ENCODE measurements at places on chromosomes 2 and 18. TPM values are rescaled to one million over a fixed set of nuclear protein-coding genes. Genes with fewer than 3 reads are reported as not detected.

DNA sequence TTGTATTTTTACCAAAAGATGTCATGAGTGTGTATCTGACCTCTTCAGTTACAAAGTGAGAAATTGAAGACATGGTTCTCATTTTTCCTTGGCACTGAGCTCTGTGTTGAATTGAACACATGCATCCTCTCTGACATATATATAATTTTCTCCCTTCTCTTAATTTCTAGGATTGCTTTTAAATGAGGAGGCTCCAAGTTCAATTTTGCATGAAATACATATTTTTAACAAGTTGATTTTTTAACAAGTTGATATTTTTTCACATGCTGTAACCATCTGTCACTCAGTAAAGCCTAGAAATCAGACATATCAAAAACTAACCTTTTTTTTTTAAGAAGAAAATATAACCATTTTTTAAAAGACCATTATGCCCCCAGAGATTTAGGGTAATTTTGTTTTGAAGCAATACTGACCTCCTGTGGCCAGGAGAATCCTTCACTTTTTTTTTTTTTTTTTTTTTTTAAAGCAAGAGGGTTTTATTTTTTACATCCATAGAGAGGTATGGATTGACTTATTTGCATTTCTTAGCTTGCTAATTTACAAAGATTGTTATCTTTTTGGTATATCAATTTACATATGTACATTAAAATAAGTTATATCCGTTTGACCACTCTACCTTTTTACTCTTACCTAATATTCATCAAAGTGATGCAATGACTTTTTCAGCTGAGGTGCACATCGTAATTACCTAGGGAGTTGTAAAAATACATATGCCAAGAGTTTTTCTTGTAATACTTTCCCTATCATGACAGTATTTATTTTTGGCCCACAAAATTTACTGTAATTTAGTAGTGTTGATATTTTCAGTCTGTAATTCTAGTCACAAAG lies 161.8 kb downstream of the SOCS6 start:
- H3K4me3 ChIP-seq: no peak overlapping the region
- DNase-seq: no peak
- H3K4me1 ChIP-seq: peaks cover 4% of the 10 kb centered on the region
- no peak overlapping the region for H3K27ac ChIP-seq
- H3K27me3 ChIP-seq: no peaks in the 10 kb centered on the region

DNA sequence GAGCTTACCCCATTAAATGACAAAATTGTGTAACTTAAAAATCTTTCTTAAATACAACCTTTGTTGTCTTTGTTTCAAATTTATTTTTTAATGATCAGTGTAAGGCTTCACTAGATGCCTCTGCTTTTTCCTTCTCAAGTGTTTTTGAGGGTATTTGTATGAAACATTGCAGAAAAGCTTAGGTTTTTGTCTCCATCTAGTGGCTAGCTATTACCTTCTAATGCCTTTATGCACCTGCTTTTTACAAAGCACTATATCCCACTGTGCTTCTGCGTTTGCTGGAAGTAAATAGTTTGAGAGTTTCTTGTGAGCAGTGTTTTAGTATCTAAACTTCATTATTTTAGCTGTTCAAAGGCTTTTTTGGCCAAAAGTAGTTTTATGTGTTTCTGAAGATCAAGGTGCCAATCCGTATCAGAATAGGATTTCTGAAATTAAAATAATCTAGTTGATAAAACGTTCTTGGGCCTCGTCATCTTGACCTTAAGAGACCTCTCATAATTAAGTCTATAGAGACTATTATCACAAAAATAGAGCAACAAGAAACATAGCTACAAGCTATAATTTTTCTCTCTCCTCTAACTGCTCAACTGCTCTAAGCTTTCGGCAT lies 47.0 kb downstream of the IWS1 start:
- no peak overlapping the region for H3K4me3 ChIP-seq
- no peak overlapping the region for H3K27ac ChIP-seq
- H3K27me3 ChIP-seq: no peaks in the 10 kb centered on the region
- H3K36me3 ChIP-seq: no peaks in the 10 kb centered on the region
- DNase-seq: no peak
- H3K4me1 ChIP-seq: no peaks in the 10 kb centered on the region

DNA sequence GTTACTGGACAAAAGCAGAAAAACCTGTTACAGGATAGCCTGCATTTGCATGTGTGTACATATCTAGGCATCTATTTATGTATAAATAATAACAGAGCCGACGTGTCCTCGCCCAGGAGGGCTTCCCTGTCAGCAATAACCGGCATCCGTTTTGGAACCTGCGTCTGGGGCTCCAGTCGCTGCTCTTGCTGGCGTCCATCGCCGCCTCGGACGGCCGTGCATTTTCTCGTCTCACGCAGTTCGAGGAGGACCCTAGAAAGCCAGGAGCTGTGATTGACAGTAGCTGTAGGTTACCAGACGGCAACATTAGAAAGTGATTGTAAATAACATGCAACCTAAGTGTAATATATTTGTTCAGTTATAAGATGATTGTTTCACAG lies 132.6 kb downstream of the NFATC1 start:
- no peak overlapping the region for H3K27ac ChIP-seq
- no peak for DNase-seq
- no peaks in the 10 kb centered on the region for H3K27me3 ChIP-seq
- no peaks in the 10 kb centered on the region for H3K4me1 ChIP-seq

- no peak for DNase-seq
- H3K4me1 ChIP-seq: no peaks in the 10 kb centered on the region
- no peaks in the 10 kb centered on the region for H3K27me3 ChIP-seq
- no peaks in the 10 kb centered on the region for H3K36me3 ChIP-seq
- no peak overlapping the region for H3K4me3 ChIP-seq
These were observed 81.8 kb downstream of the CERKL start for GRCh38 chr2:181575024-181575649.

DNA sequence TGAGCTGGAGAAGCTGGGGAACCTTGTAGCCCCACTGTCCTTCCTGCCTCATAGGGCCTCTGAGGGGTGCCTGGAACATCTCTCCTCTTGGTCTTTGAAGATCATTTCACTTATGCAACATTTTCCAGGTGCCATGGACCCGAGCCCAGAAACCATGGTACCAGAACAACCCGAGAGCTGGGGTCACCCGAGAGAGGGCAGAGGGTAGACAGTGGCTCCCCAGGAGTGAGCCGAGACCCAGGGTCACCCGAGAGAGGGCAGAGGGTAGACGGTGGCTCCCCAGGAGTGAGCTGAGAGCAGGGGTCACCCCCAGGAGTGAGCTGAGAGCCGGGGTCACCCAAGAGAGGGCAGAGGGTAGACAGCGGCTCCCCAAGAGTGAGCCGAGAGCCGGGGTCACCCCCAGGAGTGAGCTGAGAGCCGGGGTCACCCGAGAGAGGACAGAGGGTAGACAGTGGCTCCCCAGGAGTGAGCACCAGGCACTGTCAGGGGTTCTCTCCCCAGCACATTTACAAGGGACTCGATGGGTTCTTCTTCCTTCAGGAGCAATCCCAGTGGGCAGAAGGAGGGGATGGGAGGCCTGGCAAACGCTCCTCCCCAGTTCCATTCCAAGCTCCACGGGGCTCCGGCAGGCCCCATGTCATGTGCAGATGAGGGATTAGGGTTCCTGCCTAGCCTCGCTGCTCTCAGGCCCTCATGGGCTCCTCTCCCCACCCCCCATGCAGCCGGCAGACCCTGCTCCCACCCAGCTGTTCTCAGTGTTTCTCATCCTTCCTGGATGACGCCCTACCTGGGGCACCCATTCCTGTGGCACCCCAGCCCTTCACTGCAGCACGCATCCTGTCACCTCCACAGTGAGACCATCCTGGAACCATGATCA lies 163.5 kb downstream of the RTP5 start:
- no peaks in the 10 kb centered on the region for H3K4me1 ChIP-seq
- H3K27ac ChIP-seq: no peak overlapping the region
- no peaks in the 10 kb centered on the region for H3K27me3 ChIP-seq
- H3K36me3 ChIP-seq: no peaks in the 10 kb centered on the region
- H3K4me3 ChIP-seq: no peak overlapping the region
- no peak for DNase-seq

- H3K4me1 ChIP-seq: no peaks in the 10 kb centered on the region
- no peak for DNase-seq
- H3K27me3 ChIP-seq: no peaks in the 10 kb centered on the region
- no peak overlapping the region for H3K27ac ChIP-seq
These were observed 38.8 kb upstream of the METTL21A start for GRCh38 chr2:207663870-207664545.

DNA sequence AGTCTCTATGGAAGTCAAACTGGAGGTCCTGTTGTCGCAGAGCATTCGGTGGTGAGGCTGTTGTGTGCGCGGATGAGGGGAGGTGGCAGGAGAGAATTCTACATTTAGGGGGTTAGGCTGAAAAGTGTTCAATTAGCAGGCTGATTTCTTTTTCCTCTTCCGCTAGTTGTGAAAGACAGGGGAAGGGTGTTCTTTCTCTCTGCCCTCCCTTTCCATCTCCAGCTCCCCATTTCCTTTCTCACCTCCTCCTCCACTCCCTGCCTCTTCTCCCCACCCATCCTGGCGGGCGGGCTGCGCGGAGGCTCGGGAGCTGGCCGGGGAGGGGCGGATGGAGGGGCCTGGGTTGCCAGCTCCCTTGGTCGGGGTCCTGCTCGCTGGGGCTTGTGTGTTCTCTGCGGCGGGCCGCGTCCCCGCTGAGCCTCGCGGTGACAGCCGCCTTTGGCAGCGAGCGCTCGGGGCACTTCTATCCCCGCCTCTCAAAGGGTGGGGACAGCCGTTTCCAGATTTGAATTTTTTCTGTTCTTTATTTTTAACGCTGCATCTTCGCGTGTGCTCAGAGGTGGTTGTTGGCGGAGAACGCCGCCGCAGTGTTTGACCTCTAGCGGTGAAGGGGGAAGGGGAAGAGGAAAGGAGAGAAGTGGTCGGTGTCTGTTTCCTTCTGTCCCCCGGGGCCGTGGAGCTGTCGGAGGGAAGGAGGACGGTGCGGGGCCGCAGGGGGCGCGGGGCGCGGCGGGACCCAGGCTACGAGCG lies 3.6 kb downstream of the SOX11 start:
- no peaks in the 10 kb centered on the region for H3K4me1 ChIP-seq
- H3K4me3 ChIP-seq: peak overlapping the region; percentile 45
- no peak for DNase-seq
- no peaks in the 10 kb centered on the region for H3K36me3 ChIP-seq
- H3K27me3 ChIP-seq: peaks cover 91% of the 10 kb centered on the region

DNA sequence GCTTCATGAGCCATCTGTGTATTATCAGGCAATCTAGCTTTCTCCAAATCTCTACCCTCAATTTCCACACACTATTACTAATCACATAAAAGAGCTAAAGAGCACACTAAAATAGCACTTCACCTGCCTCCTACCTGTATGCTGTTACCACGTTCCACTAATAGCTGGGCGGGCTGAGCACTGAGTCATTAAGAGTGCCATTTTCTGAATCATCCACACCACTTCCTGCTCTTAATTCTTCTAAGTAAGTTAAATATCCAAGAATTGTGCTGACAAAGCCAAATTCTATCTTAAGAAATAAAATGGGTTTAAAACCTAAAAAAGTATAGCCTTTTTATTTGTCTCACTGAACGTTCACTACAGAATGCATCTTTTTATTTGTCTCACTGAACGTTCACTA lies 35.7 kb downstream of the NOL10 start:
- no peaks in the 10 kb centered on the region for H3K27me3 ChIP-seq
- no peak overlapping the region for H3K27ac ChIP-seq

GRCh38 chr18:56662902-56663301 lies 11.7 kb downstream of the WDR7 start:
- peaks cover 5% of the 10 kb centered on the region for H3K36me3 ChIP-seq
- no peak overlapping the region for H3K27ac ChIP-seq
- no peak overlapping the region for H3K4me3 ChIP-seq
- no peaks in the 10 kb centered on the region for H3K27me3 ChIP-seq

DNA sequence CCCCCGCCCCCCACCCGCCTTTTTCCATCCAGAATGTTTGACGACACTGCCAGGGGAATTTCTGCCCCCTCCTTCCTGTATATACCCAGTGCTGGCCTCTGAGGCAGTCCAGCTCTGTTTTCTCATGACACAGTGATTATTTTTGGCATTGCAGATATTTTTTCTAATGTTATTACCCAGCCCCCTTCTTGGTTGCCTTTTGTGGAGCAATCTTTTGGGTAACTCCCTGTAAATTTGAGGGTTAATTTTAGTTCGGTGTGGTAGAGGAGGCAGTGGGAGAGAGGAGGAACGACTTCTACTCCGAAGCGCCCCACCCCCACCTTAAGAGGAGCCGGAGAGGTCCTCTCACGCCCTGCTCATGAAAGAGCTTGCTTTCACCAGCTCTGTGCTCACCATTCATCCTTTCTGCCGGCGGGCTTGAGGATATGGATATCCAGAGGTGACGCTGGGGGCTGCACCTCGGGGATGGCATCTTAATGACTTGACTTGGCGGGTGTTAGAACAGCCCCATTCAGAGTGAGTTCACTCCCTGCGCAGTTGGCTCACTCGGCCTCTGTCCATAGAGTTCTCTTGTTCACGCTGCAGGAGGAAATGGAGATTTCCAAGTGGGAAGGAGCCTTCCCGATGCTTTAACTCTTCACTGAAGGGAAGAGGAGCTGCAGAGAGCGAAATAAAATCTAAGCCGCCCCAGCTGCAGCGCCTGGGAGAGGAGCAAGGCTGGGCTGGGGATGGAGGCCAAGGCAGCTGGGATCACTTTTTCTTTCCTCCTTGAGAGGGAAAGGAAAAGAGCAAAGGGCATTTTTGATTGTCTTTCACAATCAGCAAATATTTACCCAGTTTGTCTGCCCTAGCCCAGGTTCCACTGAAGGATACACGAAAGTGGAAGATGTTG lies 38.4 kb downstream of the EPAS1 start:
- H3K4me3 ChIP-seq: peak overlapping the region; percentile 26
- DNase-seq: no peak
- H3K4me1 ChIP-seq: peaks cover 36% of the 10 kb centered on the region
- H3K27me3 ChIP-seq: no peaks in the 10 kb centered on the region

- H3K4me3 ChIP-seq: no peak overlapping the region
- no peaks in the 10 kb centered on the region for H3K27me3 ChIP-seq
- H3K27ac ChIP-seq: peak overlapping the region; percentile 54
- H3K36me3 ChIP-seq: no peaks in the 10 kb centered on the region
These were observed 38.4 kb downstream of the HS6ST1 start for GRCh38 chr2:128280158-128280871.

- H3K27me3 ChIP-seq: no peaks in the 10 kb centered on the region
- no peak overlapping the region for H3K4me3 ChIP-seq
- no peak for DNase-seq
- no peak overlapping the region for H3K27ac ChIP-seq
These were observed 27.8 kb upstream of the CXXC1 start for GRCh38 chr18:50315100-50315871.

DNA sequence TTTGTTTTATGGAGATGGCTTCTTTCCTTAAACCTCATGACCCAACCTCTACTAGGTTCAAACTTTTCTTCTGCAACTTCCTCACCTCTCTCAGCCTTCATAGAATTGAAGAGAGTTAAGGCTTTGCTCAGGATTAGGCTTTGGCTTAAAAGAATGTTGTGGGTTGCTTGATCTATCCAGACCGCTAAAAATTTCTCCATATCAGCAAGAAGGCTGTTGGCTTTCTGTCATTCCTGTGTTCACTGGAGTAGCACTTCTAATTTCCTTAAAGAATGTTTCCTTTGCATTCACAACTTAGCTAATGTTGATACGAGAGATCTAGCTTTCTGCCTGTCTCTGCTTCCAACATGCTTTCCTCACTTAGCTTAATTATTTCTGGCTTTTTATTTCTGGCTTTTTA lies 58.1 kb upstream of the KYNU start:
- no peaks in the 10 kb centered on the region for H3K36me3 ChIP-seq
- no peak for DNase-seq
- no peak overlapping the region for H3K4me3 ChIP-seq
- H3K27me3 ChIP-seq: no peaks in the 10 kb centered on the region

- peaks cover 84% of the 10 kb centered on the region for H3K4me1 ChIP-seq
- H3K4me3 ChIP-seq: no peak overlapping the region
- no peaks in the 10 kb centered on the region for H3K36me3 ChIP-seq
- no peaks in the 10 kb centered on the region for H3K27me3 ChIP-seq
These were observed 233.3 kb upstream of the SMAD2 start for GRCh38 chr18:48163738-48164115.

EMX1 gene
- total RNA-seq: not detected

CFLAR gene
- 249 TPM for total RNA-seq

CACNB4 gene
- total RNA-seq: 3.5 TPM

CCBE1 gene
- total RNA-seq: 1.5 TPM

KLHL29 gene
- 52.0 TPM for total RNA-seq
